GM03348 (cell line): ENCODE measurements at places on chromosomes 12 and 14.

DNA sequence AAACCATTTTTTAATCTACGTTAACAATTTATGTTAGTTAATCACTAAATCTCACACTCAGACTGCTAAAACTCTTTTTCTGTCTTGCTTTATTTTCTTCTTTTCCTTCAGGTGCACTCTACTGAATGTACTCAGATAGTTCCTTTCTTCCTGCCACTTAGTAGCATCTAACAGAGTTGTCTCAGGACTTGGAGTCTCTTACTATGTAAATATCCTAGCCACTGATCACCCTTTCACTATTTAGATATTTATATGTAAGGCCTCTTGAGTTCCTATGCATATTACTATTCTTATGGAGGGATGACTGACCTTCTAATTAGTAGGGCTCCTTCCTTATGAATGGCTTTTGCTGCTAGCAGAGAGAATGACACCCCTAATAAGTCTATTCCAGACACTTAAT lies 586.3 kb downstream of the RERGL start:
- DNase-seq, result no peak

- no peak for DNase-seq
Observed at GRCh38 chr14:20278414-20278813, 27.3 kb downstream of the TTC5 start.

- DNase-seq, result no peak
Observed at GRCh38 chr12:54356951-54357356, 7.3 kb downstream of the GPR84 start.

- peak; percentile 93 for DNase-seq
Observed at GRCh38 chr14:94689218-94689984, 77.2 kb downstream of the SERPINA3 start.

GRCh38 chr12:772056-772697 lies 19.8 kb downstream of the WNK1 start:
- no peak for DNase-seq

- DNase-seq, result peak; percentile 33
Observed at GRCh38 chr12:52043386-52044212, 7.6 kb upstream of the NR4A1 start.

GRCh38 chr14:70882776-70883492 lies 24.3 kb upstream of the PCNX1 start:
- DNase-seq, result peak; percentile 63

- no peak for DNase-seq
Observed at GRCh38 chr12:49972129-49972528, 618 bp upstream of the AQP6 start.

GRCh38 chr14:98244162-98244948 lies 1027.6 kb downstream of the BCL11B start:
- no peak for DNase-seq

DNA sequence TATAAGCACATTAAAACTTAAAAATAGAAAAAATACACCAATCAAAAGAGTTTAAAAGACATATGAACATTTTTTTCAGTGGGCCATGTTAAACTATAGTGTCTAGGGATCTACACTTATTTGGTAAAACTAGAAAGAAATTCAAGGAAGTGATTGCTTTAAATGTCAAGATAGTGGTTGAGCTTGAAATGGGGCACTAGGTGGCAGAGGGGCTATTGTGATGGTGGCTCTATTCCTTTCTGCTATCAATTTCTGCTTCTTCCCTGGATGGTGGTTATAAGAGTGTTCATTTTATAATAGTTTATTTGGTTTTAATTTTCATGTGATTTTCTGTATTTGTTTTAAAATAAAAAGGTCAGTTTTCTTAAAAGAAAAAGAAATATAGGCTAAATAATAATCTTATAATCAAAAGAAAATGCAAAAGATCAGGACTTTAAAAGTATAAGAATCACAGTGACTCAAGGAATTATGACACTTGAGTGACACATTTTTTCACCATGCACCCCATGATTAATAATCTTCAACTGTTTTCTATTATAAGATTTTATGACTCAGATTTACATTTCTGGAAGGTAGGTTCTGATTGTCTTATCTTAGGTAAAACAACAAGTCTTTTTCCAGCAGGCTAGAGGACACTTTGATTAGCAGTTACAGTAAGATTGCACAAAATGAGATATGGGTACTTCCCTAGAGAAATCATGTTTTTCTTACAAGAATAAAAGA lies 137.5 kb downstream of the FSCB start:
- DNase-seq, result no peak

DNA sequence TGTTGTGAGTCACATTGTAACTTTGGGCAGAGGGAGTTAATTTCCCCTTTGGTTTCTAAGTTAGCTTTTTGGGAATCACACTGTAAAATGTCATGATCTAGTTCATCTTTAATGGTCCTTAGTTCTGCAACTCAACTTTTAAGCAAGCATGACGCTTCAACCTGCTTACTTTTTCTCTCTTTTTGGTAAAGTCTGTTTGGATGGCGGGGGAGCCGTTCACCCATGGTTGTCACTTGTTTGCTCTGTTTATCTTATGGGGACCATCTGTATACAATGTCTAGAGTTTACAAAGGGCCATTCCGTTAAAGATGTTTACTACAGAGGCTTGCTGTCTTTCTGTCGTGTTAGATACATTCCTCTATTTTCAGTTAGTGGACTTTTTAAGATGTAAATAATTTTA lies 172.0 kb downstream of the SRGAP1 start:
- DNase-seq, result no peak

GRCh38 chr12:120175062-120175461 lies 19.5 kb downstream of the GCN1 start:
- no peak for DNase-seq

- peak; percentile 47 for DNase-seq
Observed at GRCh38 chr14:60643463-60644314, 5.6 kb downstream of the SIX1 start.

- DNase-seq, result no peak
Observed at GRCh38 chr14:101473045-101473729, 88.1 kb upstream of the DIO3 start.

- DNase-seq, result peak; percentile 38
Observed at GRCh38 chr12:105334001-105334400, 3.5 kb downstream of the C12orf75 start.

DNA sequence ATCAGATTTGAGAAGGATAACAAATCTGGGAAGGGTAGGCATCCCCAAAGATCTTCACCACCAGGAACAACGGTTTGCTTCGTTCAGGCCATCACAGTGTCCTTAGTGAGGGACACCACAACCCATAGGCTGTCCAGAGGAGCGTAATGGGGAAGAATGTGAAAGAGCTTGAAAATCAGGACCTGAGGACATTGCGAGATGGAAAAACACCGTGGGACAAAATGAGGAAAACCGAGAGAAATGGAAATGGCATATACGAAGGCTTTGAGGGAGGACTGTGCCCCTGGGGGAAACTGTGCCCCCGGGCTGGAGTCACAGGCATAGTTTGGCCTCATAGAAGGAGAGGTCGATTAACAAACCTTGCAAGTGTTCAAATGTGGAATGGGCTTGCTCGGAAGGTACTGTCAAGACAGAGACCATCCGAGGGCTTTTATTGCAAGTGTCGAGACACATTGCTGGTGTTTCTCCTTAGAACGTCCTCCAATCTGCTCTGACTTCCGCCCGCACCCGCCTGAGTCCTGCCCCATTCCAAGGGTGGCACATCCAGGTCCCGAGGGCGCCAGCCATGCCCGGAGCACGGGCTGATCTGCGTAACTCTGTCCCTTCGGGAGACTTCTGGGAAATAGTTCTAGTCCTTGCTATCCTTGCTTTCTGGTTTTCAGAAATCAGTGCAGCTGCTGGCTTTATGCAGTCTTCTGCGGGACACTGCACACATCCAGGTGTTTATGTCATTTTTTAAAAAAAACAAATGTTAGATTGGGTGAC lies 885 bp upstream of the PALS1 start:
- peak; percentile 64 for DNase-seq

DNA sequence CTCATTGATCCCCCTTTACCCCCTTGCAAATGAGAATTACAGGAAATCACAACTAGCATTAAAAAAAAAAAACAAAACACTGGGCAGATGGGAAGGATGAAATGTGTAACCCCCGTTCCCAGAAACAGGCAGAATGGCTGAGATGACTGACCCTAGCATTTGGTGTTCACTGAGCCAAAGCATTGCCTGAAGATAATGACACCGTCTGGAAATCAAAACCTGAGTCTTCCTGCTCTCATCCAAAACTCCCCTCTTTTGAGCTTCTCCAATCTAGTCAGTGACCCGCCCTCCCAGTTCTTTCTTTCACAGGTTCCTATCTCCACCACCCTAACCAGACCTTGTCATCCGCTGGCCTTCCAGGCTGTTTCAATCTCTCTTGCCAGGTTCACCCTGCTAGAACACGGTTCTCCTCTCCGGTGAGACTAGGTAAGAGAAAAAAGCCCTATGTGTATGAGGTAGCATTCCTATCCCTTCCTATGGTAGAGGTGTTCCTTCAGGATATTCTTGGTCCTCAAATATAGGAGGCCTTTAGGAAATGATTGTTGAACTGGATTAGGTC lies 21.3 kb downstream of the SUSD6 start:
- DNase-seq, result no peak

DNA sequence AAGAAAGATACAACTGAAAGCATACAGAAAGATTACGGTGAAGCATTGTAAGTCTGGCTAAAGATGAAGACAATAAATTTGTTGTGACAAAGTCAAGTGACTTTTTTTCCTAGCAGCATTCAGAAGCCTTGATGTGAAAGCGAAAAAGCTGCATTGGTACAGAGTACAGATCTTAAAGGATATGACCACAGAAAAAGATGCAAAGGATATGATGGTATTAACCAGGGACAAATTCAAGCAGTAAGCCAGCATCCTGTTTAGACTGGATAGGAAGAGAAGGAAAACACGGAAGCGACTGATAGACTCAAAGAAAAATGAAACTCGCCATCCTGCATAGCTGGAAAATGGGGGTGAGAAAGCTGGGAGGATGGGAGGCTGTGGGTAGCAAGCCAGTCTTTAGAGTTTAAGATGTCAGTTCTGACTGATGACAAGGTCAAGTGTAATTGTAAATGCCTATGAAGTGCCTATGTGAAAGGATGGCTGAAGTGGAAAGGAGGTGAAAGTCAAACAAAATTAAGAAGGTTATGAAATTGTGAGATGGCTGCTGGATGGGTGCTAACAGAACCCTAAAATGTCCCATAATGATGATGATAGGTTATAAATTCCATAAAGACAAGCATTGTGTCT lies 92.4 kb downstream of the PHLDA1 start:
- DNase-seq, result no peak
